Mammary epithelial cell (primary cell): ENCODE measurements at places on chromosomes 1 and 21.

- no peak for DNase-seq
These were observed 1.2 kb downstream of the KHDRBS1 start for GRCh38 chr1:32014948-32015273.

DNA sequence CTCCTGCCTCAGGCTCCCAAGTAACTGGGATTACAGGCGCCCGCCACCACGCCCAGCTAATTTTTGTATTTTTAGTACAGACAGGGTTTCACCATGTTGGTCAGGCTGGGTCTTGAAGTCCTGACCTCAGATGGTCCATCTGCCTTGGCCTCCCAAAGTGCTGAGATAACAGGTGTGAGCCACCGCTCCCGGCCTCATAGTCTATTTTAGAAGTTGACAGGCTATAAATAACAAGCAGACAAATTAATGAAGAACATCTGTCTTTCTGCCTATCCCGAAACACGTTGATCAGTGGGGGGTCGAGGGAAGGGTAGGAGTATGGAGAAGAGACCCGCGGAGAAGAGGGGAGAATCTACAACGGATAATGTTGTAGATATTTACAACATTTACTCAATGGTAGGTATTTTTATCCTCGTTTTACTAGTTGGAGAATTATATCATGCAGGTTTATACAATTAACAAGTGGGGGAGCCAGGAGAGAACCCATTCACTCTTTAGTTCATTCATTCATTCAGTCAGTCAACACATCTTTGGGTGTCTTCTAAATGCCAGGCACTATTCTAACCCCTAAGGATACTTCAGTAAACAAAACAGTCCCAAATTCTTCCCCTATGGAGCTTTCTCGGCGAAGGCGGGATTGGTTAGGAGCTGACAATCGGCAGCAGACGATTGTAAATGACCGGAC is 497 bp upstream of the IFNAR2 start:
- no peak for DNase-seq

DNA sequence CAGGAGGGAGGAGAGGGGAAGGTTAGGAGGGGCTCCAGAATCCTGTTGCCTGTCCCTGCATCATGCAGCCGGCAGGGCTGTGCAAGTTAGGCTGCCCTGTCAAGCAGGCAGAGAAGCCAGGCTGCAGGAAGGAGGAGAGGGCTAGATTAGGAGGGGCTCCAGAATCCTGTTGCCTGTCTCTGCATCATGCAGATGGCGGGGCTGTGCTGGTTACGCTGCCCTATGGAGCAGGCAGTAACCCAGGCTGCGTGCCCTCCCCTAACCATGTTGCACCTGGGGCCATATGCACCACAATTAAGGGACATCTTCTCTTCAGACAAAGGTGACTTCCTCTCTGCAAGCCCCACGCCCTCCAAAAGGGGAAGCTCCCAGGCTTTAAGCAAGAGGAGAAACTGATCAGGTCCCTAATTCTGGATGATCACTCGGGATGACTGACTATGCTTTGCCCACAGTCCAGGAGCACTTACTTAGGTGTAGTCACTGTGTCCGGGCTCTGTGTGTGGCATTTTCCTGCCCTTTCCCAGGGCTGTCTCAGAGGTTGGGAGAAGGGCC is 457.4 kb downstream of the SETD4 start:
- DNase-seq, result no peak

GRCh38 chr1:157992031-157992832 is 1.2 kb upstream of the KIRREL1 start:
- peak; percentile 55 for DNase-seq

GRCh38 chr1:156795787-156796186 is 20.9 kb downstream of the SH2D2A start:
- no peak for DNase-seq

DNA sequence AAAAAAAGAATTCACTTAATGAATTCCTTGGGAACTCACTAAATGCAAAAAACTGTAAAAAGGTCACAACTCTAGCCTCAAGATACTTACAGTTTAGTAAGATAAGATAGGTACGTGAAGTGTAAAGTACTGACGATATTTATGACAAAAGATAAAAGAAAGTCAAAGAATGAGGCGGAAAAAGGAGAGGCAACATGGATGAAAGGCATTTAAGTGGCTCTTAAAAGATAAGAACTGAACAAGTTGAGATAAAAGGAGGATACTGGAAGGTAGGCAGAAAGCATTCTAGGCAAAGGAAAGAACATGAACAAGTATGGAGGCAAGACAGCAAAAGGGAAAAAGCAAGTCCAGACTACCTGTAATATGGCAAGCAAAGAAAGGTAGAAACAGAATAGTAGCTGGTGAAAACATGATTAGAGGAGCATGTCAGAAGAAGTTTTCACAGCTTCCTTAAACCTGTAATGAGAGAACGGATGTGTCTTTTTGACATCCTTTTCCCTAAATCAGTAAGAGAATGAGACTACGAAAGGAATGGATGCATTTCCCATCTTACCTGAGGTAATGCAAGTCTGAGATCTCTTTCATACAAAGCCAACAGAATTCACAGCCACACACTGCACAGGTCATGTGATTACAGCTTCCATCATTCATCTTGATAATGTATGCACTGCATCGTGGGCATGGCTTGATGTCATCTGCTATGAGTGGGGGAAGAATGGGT is 16.8 kb downstream of the RNF19B start:
- DNase-seq, result no peak

GRCh38 chr1:158506369-158506987 is 34.5 kb downstream of the OR10R2 start:
- DNase-seq, result peak; percentile 32
